ENCODE measurements at places on chromosomes 5 and 9.

DNA sequence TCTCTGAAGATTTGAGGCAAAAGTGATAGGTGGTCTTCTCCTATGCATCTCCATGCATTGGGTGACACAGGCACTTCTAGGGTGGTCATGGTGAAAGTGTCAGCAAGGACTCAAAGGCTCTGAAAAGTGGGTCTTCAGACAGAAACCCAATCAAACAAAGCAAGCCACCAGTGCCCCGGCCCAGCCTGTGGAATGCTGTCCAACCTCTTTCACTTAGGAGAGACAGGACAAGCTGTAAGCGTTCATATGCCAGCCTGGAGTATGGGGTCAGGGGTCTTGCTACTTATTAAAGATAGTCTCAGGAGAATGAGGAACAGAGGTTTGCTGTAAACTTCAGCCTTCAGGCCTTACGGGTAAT lies 324.5 kb downstream of the GADD45G start:
- no peak for DNase-seq

- no peak for DNase-seq
Measured at GRCh38 chr5:9519537-9519936, 26.3 kb downstream of the SEMA5A start.

- DNase-seq, result no peak
Measured at GRCh38 chr5:57117596-57117995, 56.3 kb upstream of the GPBP1 start.

GRCh38 chr5:97554977-97555643 lies 372.1 kb upstream of the RIOK2 start:
- no peak for DNase-seq

DNA sequence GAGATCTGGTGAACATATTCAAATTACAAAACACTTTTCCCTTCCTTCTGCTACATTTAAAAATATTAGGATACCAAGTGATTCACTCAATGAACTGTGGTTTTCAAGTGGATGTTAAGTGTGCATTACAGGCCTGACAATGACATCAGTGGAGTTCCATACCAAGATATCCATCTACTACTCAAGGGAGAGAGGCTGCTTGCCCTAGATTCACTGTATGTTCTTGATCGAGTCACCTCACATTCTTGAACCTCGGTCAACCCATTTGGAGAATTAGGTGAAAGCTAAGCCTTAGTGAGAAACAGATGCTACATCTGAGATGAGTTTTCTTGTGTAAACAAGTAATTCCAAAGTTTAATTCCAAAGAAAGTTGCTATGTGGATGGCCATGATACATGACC lies 142.2 kb downstream of the FGF10 start:
- DNase-seq, result no peak

Data from NCI-H774 (cell line).